NCI-H1436 (cell line): ENCODE measurements at places on chromosomes 6 and 20.

DNA sequence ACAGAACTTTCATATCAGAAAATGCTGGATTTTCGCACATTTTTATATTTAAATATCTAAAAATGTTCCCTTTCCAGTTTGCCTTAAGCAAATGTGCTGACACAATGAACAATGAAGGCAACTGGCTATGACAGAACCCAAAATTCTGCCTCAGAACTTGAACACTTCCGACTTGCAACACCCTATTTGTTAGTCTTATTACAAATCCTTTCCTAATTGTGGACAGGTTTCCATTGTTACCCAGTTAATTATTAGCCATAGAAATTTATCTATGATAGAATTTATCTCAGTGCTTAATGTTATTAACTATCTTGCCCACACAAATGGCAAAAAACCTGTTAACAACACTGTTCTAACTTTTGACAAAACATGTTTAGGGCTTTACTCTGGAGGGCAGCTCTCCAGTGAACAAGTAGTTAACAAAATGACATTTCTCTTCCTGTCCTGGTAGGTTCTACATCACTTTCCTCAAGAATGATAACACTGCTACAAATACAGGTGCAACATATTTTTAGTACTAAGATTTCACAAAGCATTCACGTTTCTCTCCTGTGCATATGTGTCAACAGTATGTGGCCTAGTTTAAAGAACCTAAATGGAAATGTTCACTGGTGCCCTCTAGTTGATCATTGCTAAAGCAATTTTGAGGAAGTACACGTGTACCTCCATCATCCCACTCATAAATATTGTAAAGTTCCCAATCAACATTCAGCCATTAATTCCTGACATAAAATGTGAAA lies 58.4 kb downstream of the HIVEP2 start:
- DNase-seq: no peak

DNA sequence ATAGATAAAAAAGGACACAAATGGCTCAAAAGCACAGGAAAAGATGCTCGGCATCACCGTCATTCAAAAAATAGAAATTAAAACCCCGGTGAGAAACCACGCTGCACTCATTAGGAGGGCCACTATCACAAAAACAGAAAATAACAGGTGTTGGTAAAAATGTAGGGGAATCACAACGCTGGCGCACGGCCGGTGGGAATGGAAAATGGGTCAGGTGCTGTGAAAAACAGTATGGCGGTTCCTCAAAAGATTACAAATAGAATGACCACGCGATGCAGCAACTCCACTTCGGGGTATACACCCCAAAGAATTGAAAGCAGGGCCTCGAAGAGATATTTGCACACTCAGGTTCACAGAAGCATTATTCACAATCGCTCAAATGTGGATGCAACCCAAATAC lies 28.3 kb downstream of the NPEPL1 start:
- no peak for DNase-seq

GRCh38 chr6:82712389-82712788 lies 348.8 kb downstream of the TPBG start:
- DNase-seq: no peak

DNA sequence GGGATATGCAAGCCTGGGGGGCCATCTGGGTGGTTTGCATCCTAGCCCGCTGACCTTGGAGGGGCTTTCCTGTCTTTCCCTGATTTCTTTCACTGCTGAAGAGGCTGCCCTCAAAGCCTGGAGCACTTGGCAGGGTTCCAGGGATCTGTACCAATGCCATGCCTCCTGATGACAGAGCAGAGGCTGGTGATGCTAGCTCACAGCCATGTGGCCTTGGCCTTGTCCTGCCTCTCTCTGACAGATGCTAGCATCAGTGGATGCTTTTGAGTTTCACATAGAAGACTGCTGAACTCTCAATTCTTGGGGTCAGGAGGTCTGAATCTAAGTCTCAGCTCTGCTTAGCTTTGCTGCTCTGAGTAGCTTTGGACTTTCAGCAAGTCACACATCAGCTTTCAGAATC lies 21.9 kb upstream of the RREB1 start:
- no peak for DNase-seq

GRCh38 chr6:33885132-33886057 lies 81.6 kb upstream of the MLN start:
- DNase-seq: no peak

GRCh38 chr20:55010761-55011160 lies 535.4 kb downstream of the DOK5 start:
- DNase-seq: no peak

GRCh38 chr6:22601984-22602383 lies 32.6 kb downstream of the HDGFL1 start:
- DNase-seq: no peak

- DNase-seq: no peak
Measured at GRCh38 chr6:15629487-15629886, 33.3 kb downstream of the DTNBP1 start.

DNA sequence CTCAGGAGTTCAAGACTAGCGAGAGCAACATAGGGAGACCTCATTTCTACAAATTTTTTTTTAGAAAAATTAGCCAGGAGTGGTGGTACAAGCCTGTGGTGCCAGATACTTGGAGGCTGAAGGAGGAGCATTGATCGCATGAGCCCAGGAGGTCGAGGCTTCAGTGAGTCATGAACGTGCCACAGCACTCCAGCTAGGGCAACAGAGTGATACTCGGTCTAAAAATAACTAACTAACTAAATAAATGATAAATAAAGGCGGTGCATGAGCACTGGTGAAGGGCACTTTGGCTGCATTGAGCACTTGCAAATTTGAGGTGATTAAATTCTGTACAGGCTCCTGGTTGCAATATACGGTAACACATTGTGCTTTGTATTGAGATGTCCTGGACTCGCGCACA lies 13.5 kb downstream of the HLA-A start:
- no peak for DNase-seq

DNA sequence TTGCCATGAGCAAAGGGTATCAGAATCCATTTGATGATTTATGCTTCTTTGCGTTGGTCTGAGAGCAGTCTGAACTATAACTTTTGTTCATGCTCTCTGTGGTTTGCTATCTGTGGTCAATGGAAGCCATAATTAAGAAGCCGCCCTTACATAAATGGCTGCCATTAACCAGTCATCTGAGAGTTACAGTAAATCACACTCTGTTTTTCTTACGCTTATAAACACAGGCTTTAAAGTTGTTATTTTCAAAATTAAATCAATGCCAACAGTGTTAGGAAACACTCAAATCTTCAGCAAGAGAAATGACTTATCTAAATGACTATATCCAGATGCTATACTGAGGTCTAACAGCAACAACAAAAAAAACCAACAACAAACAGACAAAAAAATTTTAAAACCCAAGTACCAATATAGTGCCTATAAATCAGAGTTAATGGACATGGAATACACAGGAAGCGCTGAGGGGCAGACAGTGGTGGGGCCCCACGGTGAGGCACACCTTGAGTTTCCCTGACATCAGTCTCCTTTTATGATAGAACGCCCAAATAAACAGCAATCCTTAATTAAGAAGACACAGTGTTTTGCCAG lies 108.0 kb upstream of the C6orf118 start:
- DNase-seq: no peak

GRCh38 chr6:121365536-121366521 lies 31.5 kb upstream of the TBC1D32 start:
- DNase-seq: no peak

DNA sequence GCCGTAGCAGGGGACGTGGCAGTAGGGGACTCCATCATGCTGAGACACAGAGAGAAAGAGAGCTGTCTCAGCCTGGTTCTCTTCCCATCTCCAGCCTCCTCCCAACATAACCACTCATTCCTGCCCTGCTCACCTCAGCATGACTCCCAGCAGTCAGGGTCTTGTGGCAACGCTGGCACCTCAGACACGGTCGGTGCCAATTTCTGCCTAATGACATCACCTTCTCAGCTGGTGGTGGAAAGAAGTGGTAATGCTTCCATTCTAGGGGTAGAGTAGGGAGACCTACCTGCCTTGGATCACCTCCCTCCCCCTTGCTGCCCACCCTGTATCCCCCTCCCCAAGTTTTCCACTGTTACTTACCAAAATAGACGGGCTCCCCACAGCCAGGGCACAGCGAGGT lies 2.5 kb downstream of the CRIP3 start:
- no peak for DNase-seq

GRCh38 chr6:136201732-136202131 lies 48.4 kb downstream of the MTFR2 start:
- DNase-seq: peak; percentile 20

- DNase-seq: no peak
Measured at GRCh38 chr6:73548458-73549446, 27.9 kb upstream of the EEF1A1 start.

DNA sequence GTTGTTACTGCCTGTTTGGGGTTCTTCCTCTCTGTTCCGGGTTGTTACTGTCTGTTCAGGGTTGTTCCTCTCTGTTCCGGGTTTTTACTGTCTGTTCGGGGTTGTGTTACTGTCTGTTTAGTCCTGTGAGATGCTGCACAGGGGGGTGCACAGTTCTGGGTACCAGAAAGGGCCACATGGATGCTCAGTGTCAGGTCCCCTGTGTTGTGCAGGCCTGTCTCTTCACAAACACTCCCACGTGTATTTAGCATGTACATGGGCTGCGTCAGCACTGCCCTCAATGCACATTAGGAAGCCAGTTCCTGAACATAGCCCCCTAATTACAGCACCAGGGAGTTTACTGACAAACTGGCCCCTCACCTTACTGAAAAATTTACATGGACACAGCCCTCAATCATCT lies 118.5 kb downstream of the DLL1 start:
- no peak for DNase-seq
